Activated naive CD4-positive, alpha-beta T cell treated with anti-CD3 and anti-CD28 coated beads, Interleukin-2, amount 10 ng/mL, durations not matched to agents 7 days and 5 days (primary cell): ENCODE measurements at places on chromosomes 7 and 10.

GRCh38 chr10:75358835-75359421 is 42.6 kb downstream of the ZNF503 start:
- no peak for DNase-seq

DNA sequence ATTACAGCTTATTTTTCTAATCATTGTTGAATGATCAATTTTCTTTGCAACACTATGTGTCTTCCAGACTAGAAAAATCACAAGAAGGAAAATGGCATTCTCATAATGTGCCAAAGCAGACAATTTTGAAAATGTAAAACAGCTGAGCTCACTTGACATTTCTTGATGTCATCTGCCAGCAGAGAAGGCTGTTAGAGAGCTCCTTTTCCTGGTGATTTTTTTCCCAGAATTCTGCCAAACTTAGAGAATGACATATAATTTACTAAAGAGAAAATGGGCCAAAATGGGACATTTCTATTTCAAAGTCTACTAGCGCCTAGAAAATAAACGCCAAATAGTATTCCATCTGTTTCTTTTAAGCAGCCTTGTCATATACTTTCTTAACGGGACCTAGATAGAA is 88.9 kb upstream of the CSTF2T start:
- DNase-seq: no peak

- no peak for DNase-seq
Observed at GRCh38 chr7:71723859-71724258, 591.9 kb downstream of the GALNT17 start.

DNA sequence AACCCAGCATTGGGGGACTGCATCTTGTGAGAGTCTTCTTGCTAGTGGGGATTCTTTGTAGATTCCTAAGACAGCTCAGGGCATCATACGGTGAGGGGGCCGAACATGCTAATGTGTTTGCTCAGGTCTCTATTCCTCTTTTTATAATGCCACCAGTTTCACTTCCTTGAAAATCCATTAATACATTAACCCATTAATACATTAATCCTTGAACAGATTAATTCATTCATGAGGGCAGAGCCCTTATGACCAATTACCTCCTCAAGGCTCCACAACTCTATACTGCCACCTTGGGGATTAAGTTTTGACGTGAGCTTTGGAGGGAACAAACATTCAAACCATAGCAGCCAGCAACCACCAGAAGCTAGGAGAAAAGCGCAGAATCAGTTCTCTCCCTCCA is 67.2 kb upstream of the POT1 start:
- no peak for DNase-seq

- DNase-seq: peak; percentile 78
Observed at GRCh38 chr10:84333864-84334451, 5.6 kb downstream of the CCSER2 start.

DNA sequence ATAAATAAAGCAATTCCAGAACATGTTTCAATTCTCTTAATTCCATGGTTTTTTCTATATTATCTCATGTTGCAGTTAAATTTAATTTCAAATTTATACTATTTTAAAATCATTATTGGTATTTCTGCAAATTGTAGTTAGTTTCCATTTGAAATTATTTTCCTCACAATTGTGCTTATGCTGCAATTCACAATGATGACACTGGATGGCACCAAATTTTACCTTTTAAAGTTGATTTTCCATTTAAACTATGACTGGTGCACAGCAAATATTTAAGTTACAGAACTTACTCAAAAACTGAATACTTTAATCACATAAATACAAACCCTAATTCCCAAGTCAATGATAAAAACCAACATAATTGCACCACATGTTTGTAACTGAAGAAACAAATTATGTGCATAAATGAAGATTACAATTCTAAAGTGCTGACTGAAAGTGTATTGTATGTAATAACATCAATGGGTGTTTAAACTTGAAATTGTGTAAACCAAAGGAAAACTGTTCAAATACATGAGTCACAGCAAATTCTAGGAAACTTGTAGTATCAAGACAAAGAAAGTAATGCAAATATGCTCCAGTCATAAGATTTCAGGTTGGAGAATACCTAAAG is 75.3 kb upstream of the AASS start:
- DNase-seq: no peak

- DNase-seq: no peak
Observed at GRCh38 chr7:64308016-64308270, 5.8 kb upstream of the ZNF736 start.

DNA sequence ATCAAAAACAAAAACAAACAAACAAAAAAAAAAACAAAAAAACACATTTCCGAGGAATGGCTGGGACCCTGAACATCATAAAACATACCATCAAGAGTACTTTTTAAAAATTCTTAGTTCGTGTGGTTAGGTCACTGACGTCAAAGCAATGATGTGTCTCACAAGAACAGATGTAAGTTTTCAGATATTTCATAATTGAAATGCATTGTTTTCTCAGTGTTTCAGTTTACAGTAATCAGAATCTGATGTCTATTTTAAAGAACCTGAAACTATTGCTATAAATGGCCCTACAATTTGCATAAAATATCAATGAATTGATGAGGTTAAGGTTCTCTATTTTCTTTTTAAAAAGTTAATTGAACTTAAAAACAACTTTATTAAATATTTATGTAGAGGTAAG is 103.7 kb upstream of the HGF start:
- DNase-seq: no peak
